C1 segment of cervical spinal cord (tissue), 14 donors: ENCODE measurements at places on chromosomes 7 and 10.

GRCh38 chr7:36473454-36474282 is 84.0 kb downstream of the ANLN start:
- DNase-seq: peak; percentile 40

DNA sequence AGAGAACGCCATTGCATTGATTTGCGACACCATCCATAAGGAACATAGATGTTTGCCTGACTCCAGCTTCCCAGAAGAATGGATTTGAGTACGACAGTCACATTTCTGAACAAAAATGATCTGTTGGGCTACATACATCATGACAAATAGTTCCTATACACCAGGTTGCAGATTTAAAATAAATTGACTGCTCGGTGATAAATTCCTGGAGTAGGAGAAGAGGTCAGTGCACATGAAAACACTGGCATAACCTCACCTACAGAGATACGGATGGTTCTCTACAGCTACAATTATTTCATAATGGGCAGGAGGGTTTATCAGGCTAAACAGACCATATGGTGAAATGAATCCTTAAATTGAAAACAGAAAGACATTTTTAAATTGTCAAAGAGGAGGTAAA is 316.5 kb upstream of the ADARB2 start:
- no peak for DNase-seq

GRCh38 chr10:8102708-8103401 is 48.4 kb downstream of the GATA3 start:
- DNase-seq: no peak

DNA sequence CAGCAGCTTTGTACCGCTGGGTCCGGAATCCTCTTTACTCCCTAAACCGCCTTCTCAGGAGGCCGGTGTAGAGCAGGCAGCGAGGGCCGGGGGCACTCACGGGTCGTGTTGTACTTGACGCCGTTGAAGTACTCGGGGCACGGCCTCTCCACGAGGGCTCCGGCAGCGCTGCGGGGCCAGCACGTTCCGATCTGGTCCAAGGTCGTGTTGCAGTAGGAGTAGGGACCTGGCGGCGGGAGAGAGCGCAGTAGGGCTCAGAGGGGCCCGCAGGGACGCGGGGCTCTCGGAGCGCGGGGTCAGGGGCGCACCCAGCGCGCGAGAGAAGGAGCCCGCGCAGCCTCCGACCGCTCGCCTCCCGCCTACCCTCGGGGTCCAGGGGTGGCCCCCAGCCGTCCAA is 443 bp downstream of the CRHR2 start:
- DNase-seq: no peak

DNA sequence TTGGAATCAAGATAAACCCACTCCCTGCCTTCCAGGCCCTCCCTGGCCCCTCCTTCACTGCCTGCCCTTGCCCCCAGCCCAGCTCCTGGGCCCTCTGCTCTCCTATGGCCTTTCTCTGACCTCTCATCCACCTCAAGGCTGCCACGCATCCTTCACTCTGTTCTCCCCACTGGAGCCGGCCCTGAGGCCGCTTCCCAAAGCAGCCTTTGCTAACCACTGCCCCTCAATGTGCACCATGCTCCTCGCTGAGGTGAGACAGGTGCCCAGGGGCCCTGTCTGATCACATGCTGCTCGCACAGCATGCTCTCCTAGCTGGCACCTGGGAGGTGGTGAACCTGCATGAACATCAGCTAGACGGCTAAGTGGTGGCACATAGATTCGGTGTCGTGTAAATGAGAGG is 138.5 kb upstream of the RET start:
- no peak for DNase-seq

DNA sequence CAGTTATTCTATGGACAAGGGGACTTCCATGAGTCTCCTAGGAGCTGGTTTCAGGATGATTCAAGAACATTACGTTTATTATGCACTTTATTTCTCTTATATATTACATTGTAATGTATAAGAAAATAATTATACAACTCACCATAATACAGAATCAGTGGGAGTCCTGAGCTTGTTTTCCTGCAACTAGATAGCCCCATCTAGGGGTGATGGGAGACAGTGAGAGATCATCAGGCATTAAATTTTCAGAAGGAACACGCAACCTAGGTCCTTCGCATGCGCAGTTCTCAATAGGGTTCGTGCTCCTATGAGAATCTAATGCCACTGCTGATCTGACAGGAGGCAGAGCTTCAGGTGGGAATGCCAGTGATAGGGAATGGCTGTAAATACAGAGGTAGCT is 137.9 kb downstream of the ANKRD30A start:
- DNase-seq: no peak

DNA sequence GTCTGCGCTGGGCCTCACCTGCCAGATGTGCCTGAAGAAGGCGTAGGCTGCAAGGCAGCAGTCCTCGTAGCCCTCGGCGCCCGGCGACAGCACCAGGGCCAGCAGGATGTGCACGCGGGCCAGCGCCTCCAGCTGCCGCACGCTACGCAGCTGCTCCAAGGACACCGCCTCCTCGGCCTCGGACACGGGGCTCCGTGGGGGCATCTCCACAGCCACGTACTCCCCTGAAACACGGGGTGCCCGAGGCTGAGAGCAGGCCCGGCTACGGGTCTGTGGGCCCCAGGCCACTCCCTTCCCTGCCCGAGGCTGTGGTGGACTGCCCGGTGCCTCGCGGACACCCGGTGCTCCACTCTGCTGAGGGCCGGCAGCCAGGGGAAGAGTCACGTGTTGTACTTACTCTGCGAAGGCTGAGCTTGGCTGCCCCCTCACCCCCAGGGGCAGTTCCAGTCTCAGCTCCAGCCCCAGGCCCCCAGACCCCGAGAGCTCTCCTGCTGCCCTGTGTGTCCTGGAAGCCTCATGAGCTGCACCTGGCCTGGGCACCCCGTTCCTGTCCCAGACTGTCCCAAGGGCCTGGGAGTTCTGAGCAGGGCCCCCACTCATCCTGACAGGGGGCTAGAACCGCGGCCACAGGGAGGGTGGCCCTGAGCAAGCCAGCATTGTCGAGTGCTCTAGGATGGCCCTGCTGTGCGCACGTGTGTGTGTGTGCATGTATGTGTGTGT is 62.8 kb downstream of the CFAP46 start:
- DNase-seq: no peak

DNA sequence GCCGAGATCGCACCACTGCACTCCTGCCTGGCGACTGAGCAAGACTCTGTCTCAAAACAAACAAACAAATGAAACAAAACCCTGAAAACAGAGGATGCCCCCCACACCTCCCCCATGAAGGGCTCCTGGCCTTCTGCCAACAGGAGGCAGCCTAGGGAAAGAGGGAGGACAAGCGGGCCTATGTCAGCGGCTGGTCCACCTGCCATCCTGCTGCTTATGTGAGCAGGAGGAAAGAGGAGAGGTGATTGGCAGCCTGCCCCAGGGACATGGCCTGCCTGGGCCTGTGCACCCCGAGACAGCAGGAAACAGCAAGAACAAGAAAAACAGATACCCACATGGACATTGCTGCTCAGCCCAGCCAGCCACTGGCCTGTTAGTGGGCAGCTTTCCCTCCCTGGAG is 9.1 kb upstream of the ZNF316 start:
- DNase-seq: no peak

DNA sequence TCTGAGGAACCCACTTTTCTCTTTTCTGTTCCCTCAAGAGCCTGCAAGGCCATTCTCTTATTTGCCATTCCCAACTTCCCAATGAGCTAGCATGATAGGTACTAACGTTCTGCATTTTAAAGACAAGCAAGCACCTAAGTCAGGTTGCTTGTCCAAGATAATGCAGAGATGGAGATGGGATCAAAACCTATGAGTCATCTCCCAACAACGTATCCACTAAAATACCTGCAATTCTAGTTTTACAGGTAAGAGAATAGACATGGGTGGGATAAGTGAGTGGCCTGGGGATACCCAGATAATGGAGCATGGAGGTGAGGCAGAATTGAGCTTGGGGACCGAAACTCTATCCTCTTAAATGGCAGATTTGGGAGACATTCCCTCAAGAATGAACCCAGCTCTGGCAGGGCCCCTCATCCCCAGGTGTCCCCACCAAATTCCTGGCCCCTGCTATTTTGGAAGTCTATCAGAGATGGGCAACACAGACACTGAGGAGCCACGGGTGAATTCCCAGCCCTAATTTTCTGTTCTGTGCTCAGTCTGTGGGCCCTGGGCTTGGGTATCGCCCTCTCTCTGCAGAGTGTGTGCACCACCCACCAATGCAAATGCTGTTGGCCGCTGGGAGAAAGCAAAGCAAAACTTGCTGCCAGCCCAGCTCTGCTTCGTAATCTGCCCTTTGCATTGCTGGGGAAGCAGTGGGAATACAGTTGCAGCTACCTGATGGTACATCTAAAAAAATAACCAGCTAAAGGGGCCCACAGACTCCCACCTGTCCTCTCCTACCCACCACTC is 98.3 kb downstream of the KCNMA1 start:
- DNase-seq: no peak

DNA sequence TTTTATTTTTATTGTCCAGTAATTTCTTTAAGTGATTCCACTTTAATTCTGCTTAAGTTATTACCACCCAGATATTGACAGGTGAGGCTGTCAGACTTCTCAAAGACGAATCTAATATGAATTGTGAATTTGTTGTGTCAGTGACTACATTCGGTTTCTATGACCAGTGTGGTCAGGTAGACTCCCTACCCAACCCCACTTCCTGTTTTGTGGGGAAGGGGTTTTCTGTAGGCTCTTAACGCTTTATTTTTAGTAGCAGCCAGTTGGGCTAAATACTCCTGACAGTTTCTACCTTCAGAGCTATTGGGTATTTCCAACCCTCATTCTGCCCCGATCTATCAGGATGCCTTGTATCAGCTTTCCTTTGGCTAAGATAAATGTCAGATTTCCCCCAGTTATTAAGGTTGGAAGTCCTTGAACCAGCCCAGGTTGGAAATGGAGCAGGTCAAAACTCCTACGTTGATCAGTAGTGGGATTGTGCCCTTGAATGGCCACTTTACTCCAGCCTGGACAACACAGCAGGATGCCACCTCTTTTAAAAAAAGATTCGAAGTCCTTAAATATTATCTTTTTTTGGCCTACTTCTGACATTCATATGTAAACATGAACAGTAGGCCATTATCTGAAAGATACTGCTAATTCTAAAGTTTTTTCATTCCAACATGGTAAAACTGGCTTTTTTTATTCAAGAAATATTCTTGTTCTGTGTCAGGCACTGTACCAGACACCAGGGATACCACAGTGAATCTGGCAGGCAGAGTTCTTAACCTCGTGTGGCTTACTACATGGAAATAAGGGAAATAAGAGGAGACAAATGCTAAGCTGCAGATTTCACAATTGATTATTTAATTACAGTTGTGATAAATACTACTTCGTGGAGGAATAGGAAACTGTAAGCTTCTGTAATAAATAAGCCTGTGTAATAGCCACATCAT is 133.3 kb upstream of the SAMD8 start:
- DNase-seq: no peak

DNA sequence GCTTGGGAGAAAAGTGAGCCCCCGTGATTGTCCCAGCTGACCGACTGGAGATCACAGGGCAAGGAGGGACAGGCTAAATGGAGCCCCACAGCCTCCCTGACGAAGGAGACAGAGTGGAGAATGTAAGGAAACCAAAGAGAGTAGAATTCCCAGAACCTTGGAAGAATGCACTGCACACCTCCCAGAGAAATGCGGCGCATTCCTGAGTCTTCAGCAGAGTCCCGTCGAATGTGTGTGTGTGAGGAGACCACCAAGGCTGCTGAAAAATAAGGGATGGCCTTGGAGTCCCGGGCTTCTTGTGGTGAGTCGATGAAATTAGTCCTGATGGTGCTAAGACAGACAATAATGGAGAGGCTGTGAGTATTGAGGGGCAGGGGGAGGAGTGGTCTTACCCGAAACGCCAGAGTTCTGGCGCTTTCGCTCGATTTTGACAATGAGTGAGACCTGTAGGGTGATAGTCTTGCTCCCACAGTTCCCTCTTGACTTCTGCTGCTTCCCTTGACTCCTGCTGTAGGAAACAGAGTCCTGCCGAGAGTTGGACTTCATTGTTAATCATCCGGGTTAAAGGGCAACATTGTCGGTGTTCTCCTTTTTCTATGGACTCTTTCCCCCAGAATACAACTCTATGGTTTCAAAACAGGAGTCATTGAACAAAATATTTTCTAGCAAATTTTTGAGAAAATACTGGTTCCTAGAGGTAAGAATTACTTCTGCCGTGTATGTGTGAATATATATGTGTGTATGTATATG is 103.2 kb downstream of the CNNM2 start:
- no peak for DNase-seq
